ENCODE measurements at places on chromosomes 3 and 15.
A peak's percentile ranks its signal among the peaks of the same experiment; 100 is the strongest.

- DNase-seq = no peak
Observed at GRCh38 chr3:53286727-53287126, 30.9 kb upstream of the TKT start.

GRCh38 chr15:56754772-56755370 is 21.6 kb upstream of the ZNF280D start:
- no peak for DNase-seq

GRCh38 chr15:29624271-29624670 is 198.0 kb downstream of the TJP1 start:
- DNase-seq = no peak

- no peak for DNase-seq
Observed at GRCh38 chr3:120174811-120175539, 80.7 kb upstream of the GSK3B start.

DNA sequence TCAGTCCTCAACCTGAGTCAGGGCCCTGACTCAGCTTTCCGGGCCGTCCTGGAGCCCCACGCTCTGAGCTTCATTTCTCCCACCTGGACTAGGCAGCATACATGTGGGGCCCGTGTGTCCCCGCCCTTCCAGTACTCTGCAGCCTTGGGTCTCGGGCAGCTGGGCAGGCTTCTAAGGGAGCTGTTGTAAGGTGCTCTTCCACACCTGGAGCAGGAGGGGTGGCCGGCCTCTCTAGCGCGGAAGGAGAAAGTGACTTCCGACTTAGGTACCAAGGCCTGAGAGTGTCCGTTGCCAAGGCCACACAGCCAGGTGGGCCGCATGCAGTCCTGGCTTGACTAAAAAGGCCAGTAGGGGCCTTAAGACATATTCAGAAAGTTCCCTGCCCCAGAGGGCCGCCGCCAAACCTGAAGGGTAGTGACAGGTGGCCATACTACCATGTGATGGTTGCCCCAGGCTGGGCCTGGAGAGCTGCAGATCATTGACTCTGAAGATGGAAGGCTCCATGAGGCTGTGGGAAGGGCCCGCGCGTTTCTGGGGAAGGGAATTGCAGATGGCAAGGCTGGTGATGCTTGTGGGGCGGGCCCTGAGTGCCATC is 9.4 kb upstream of the SEMA3B start:
- DNase-seq = no peak

GRCh38 chr3:108462899-108463298 is 47.5 kb downstream of the MYH15 start:
- no peak for DNase-seq

DNA sequence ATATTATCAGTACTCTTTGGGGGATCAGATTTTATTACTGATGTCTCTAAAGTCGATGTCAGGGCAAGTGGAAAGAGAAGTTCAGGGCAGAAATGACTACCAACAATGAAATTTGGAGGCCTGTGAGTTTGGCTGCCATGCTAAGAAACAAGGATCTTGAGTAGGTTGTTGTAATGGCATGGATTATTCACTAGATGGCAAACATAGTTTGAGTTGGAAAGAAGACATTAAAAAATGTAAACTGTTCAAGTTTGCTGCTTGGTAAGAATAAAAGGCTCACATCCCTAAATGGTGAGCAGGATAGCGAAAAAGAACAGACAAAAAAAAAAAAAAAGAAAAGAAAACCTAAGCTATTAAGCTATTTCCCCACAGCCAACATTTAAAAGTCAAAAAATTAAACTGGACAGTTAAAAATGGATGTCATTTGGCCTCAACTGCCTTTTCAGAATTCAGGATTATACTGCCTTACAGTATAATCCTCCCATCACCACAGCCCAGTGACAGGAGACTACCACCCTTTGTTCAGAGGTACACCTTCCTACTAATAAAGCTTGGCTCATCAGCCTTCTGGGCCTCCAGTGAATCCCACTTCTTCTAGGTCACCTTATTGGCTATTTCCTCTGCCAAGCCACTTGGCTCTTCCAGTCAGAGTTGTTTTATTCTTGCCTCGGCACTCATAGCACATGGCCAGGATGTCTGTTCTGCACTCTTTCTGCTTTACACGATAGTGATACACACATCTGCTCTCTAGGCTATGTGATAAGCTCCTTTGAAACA is 163.7 kb downstream of the PLD1 start:
- DNase-seq = peak; percentile 7

All from HepG2 (cell line).